ENCODE measurements at places on chromosomes 11 and 22. TPM values are rescaled to one million over a fixed set of nuclear protein-coding genes. Genes with fewer than 3 reads are reported as not detected.

Gene OR4C3
- not detected for total RNA-seq

Gene ISX
- not detected for total RNA-seq

Gene TSSC4
- 44.3 TPM for total RNA-seq

DNA sequence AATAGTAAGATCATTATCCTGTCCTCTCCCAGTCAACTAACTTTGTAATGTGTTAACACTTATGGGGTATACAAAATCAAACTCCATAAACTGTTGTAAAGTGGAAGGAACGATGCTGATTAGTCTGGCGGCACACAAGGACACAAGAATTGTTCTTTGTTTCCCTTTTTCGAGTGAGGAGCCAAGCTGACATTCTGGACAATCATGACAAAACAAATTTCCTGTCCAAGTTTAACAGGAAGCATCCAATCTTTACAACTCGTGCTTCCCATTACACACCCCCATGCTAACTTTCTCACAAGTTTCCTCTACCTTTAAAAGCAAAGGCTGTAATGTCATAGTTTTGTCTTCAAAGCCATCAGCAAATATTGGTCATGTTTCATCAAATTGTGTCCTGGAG is 20.4 kb upstream of the LDLRAD3 start:
- no peak for DNase-seq

DNA sequence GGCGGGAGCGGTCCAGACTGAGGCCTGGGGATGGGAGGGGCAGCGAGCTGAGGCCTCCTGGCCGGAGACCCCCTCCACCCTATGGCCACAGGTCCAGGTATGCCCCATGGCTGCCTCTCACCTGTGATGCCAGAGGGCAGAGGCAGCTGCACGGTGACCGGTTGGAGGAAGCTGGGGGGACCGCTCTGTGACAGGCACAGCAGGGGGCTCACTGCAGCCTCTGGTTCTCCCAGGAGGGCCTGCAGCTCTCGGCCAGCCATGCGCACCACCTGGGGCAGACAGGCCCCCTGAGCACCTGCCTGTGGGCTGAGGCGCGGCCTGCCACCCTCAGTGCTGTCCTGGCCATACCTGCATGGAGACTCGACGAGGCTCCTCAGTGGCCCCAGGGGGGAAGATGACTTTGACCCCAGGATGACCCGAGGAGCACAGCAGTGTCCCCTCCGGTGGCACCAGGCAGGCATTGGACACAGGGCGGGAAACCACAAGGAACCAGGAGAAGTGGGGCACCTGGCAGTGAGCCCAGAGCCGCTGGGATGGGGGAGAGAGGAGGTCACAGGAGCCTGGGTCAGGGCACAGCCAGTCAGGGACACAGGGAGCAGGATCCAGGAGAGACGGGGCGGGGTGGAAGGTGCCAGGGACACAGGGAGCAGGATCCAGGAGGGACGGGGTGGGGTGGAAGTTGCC is 3.2 kb upstream of the SLC25A22 start:
- no peak for DNase-seq

- no peak for DNase-seq
Measured at GRCh38 chr22:31020334-31020733, 51.3 kb downstream of the TUG1 start.

- DNase-seq = no peak
Measured at GRCh38 chr11:66912911-66913310, 45.3 kb downstream of the PC start.

- no peak for DNase-seq
Measured at GRCh38 chr11:32895471-32895870, 2.9 kb downstream of the QSER1 start.

Data from H1 (cell line).